Stimulated activated naive CD8-positive, alpha-beta T cell treated with anti-CD3 and anti-CD28 coated beads, Interleukin-15, Interleukin-2, amounts not matched to agents 100 U/mL and 50 U/mL, for 24 hours (primary cell): ENCODE measurements at places on chromosomes 12 and 14.
A peak's percentile ranks its signal among the peaks of the same experiment; 100 is the strongest.

- DNase-seq = no peak
Measured at GRCh38 chr12:92938018-92938417, 8.9 kb upstream of the EEA1 start.

DNA sequence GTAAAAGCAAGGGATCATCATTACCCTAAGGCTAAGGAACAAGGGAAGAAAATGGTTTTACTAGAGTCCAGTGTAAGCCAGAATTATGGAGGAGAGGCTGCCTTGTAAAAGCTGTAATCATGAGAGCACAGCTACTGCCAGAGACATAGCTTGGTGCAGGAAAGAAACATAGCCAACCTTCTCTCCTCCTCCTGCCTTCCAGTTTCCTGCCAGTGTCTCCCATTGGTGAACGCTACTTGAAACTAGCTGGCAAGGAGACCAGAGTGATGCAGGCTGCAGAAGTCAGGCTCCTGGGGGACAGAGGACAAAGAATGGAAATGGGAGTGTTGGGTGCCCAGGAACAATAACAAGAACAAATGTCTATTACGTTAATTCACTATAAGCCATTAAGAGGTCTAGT lies 158.5 kb downstream of the NELL2 start:
- no peak for DNase-seq

DNA sequence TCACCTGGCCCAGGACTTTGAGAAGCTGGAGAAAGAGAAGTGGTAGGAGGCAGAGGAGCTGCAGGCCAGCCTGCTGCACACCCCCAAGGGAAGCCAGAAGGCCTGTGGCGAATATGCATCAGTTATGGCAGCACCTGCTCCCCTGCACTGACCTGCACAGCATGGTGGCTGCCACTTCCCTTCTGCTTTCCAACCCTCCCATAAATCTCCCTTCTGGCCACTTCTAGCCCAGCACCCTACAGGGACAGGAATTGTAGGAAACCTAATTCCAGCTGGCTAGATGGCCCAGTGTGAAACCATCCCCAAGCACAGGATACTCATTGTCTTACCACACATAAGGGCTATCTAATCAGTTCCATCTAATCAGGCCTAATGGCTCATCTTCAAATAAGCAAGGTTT lies 136.3 kb downstream of the TBX3 start:
- DNase-seq = no peak

GRCh38 chr14:89500303-89500702 lies 83.3 kb upstream of the FOXN3 start:
- DNase-seq = no peak

- no peak for DNase-seq
Measured at GRCh38 chr12:26520109-26520508, 312.9 kb downstream of the ITPR2 start.

DNA sequence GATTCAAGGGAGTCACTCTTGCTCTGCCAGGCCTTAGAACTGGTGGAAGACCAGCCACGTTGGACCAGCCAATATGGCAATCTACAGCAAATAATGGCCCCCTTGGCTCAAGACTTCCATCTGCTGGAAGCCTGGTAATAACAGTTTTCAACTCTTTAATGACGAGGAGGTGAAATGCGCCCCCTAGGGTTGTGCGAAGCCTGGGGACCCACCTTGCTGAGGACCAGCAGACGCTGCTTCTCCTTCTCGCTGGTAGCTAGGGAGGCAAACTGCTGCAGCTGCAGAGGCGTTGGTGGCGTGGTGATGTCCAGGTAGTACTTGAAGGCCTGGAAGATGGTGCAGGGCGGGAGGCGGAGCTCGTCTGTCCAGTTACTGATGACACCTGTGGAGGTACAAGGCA lies 41.5 kb upstream of the FBXO21 start:
- no peak for DNase-seq

DNA sequence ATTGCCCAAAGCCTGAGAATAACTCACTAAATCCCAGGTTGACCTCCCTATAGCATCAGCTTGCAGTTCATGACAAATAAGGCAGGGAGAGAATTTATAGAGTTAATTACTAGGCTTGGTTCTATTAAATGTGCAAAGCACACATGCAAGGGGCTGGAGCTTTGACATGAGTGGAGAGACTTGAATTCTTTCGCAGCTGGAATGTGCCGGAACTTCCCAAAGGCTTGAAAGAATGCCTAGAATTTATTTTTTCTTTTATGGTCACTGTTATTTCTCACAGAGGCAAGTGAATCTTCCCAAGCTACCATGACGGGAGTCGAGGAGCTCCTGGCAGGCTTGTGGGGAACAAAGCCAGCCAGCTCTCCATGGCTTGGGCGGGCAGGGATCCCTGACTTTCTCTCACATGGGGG lies 95.5 kb upstream of the USP44 start:
- no peak for DNase-seq

DNA sequence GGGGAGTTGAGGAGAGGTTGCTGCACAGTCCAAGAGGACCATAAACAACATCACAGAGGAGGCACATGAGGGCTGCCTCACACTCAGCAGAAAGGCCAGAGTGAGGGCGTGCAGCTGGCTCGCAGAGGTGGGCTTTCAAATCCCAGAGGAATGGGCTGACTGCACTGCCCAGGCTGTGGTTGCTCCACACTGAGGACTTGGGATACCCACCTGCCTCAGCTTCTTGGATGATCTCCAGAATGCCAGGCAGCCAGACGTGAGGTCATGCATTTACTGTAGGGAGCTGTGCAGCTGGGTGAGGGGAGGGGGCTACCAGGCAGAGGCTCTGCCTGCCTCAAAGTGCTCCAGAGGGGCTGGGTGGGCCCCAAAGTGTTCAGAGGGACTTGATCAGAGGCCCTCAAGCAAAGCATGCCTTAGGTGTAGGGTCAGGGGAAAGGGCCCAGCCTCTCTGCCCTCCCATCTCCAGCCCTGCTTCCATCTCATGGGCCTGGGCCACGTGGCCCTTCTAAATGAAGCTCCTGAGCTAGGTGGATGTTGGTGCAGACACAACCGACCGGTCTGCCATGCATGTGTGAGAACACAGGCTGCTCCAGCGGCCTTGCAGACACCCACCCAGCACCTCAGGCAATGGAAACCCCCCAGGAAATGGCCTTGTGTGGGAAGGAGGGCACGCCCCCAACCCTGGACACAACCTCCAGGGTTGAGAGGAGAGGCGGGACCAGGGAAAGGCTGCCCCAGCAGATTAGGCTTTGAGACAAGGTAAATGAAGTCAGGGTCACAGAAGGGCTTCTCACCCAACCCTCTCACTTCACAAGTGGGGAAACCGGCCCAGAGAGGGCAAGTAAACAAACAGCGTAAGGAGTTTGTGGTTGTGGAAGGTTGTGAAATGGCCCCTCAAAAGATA lies 90.8 kb downstream of the NTF3 start:
- no peak for DNase-seq

- peak; percentile 5 for DNase-seq
Measured at GRCh38 chr14:82075566-82075965, 541.9 kb upstream of the SEL1L start.

DNA sequence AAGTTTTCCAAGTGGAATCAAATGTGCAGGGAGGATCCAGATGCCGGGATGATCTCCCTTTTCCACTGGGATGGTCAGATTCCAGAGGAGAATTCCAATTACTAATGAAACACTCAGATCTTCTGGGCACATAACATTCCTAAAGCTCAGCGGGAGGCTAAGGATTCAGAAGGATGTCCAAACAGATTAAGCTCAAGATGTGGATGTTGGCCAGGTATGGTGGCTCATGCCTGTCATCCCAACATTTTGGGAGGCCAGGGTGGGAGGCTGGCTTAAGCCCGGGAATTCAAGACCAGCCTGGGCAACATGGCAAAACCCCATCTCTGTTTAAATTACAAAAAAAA lies 62.0 kb upstream of the PNMA1 start:
- DNase-seq = no peak

DNA sequence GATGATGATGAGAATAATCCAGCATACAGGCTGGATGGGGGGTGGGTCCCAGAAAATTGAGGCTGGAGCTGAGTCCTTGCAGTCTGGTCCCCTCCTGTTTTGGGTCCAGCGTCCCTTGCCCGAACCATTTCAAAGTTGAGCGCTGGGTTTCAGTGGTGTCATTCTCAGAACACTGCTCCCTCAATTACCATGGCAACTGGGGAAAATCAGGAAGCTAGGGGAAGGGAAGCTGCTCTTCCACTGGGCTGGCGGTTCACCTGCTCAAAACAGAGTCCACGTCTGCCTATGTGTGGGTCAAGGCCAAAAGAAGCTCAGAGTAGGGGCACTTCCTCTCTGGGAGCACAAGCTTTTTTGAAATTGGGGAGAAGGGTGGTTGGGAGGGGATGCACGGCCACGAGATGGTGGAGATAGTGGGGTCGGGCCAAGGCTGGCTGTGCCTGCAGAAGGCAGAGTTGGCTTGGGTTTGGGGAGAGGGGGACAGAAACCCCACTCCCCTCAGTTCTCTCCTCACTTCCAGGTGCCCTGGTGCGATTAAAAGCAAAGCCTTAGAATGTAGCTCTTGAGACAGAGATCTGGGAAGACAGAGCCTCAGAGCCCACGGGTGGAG lies 1.7 kb upstream of the NOS1 start:
- DNase-seq = no peak

DNA sequence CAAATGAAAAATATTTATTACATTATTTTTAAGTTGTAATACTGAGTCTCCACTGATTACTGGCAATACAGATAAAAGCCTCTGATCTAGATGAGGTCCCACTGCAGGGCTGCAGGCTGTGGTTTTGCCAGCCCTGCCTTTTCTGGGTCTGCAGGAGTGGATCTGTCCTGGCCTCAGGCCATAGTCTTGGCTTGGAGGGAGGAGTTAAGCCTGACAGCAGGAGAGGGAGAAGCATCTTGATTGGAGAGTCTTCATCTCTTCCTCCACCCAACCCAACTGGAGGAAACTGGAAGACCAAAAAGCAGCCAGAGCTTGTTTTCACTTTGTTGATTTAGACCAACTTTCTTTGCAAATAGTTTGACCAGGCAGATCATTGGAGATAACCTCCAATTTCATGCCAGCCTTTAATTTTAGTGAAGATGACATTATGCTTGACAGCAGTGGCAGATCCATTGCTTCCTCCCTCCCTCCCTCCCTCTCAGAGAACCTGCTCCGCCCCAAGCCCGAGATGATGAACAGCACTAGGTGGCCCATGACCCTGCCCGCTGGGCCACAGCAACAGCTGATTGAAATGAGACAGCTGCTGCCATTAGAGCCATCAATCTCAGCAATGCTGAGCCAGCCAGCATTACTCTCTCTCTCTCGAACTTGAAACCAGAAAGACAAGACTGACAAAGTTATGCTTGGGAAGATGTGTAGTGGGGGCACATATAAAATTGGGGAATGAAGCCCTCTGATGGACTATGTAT lies 222.4 kb downstream of the GLT1D1 start:
- DNase-seq = no peak

GRCh38 chr12:110705309-110705708 lies 16.4 kb upstream of the HVCN1 start:
- no peak for DNase-seq

GRCh38 chr12:113942209-113942608 lies 23.9 kb downstream of the RBM19 start:
- no peak for DNase-seq

DNA sequence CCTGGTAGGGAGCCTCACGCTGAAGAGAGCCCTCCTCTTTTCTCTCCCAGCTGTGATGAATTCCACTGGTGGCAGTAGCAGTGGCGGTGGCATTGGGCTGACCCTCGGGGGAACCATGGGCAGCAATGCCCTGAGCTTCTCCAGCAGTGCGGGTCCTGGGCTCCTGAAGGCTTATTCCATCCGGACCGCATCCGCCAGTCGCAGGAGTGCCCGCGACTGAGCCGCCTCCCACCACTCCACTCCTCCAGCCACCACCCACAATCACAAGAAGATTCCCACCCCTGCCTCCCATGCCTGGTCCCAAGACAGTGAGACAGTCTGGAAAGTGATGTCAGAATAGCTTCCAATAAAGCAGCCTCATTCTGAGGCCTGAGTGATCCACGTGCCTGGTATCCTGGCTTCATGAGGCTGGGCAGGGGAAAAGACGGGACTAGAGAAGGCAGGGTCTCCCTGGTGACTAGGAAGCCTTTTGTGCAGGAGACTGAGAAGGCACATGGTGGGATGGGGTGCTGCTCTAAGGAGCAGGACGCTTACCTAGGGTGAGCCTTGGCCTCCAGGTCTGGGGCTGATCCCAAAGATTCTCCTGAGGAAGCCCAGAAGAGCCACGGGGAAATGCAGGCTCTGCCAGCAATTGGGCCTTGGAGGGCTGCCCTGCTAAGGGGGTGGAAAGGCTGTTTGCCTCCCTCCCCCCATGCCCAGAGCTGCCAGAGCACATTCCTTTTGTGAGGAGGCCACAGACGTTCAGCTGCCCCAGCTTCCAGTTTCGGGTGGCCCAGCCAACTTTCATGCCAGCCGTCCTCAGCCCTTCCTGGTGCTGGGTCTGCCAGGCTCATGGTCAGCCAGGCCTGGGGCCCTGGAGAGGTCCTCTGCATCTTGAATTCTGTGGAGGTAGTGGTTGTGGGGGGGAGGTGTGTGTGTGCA lies 15.8 kb downstream of the KRT7 start:
- no peak for DNase-seq

- DNase-seq = no peak
Measured at GRCh38 chr12:93225094-93225493, 152.6 kb upstream of the NUDT4 start.

DNA sequence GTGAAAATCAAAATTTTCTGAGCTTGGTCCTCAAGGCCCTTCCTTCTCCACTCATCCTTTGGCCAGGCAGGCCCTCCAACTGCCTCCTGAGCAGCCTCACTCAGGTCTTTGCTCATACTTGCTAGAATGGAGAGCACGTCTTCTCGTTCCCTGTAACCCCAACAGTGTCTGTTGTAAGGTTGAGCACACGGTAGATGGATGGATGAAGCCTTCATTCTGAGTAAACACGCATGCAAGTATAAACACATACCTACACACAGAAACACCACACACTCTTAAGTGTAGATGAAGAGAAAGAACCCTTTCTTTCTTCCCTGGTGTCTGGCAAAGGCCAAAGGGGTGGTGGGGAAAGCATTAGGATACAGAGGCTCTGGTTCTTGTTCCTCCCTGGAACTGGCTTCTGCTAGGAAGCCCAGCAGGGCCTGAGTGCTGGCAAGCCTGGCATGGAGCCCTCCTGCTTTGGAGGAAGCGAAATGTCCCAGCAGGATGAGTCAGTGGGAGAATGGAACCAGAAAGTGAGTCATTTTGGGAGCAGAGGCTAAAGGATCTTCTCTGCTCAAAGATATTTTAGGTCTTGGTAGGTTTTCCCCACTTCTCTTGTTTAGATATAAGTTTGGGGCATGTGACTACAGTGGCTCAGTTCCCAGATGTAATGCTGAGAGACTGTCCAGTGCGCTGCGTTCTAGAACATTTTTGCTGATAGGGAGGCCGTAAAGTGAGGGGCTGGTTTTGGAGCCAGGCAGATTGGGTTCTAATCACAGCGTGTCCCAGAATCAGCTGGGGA lies 127.4 kb downstream of the CACNA1C start:
- DNase-seq = no peak

DNA sequence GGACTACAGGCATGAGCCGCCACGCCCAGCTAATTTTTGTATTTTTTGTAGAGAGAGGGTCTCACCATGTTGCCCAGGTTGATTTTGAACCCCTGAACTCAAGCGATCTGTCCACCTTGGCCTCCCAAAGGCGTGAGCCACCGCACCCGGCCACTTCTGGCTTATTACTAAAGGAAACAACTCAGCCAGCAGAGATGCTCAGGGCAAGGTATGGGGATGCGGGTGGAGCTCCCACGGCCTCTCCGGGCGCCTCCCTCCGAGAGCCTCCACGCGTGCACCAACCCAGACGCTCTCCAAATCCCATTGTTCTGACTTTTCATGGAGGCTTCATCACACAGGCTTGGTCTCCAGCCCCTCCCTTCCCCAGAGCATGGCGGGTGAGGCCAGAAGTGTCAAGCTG lies 6.1 kb upstream of the GPR132 start:
- peak; percentile 3 for DNase-seq
